Activated B cell treated with CpG ODN at 0.5 μM for 24 hours (primary cell): ENCODE measurements at places on chromosomes 3 and 15. TPM values are rescaled to one million over a fixed set of nuclear protein-coding genes. Genes with fewer than 3 reads are reported as not detected.

Gene CDCP1
- total RNA-seq, result not detected in 2 replicates

Gene SHQ1
- total RNA-seq, result 21.2 and 25.3 TPM in 2 replicates

Gene STRIT1
- total RNA-seq, result not detected in 2 replicates

Gene SYNM
- 0.02 and 0.05 TPM in 2 replicates for total RNA-seq

Gene CEP152
- 12.1 and 15.4 TPM in 2 replicates for total RNA-seq

Gene SLC9A9
- total RNA-seq, result 9.0 and 9.4 TPM in 2 replicates

Gene CNTN4
- total RNA-seq, result 0.05 TPM in 1 of 2 replicates, not detected in the other

Gene CX3CR1
- 0.12 and 0.38 TPM in 2 replicates for total RNA-seq

Gene SLC24A5
- not detected in 2 replicates for total RNA-seq

Gene MYLK
- not detected in 2 replicates for total RNA-seq

Gene PPIB
- 225 and 227 TPM in 2 replicates for total RNA-seq

Gene RCN2
- 23.8 and 25.0 TPM in 2 replicates for total RNA-seq

Gene TMEM212
- total RNA-seq, result not detected in 2 replicates

Gene GP9
- total RNA-seq, result not detected in 2 replicates

Gene GABRG3
- not detected in 2 replicates for total RNA-seq

Gene GOLGA8H
- total RNA-seq, result 0.35 TPM in 1 of 2 replicates, not detected in the other
